NCI-H526 (cell line): ENCODE measurements at places on chromosomes 2 and 18.

GRCh38 chr2:237219826-237220225 lies 134.1 kb downstream of the COPS8 start:
- no peak for DNase-seq

DNA sequence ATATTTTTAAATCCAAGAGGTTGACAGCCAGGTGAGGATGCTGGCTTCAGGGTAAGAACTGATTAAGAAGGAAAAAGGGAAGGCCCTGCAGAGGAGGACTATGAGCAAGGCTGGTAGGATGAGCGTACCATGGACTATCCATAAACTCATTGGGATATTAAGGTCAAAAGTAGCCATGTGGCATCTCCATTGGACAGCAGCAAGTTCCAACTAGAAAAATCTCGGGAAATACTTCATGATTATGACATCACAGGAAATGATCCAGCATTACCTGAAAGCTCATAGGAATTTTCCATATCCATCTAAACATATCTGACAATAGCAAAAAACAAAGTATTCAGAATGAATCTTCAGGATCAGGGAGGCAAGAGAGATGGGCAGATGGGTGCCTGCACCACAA lies 34.2 kb downstream of the TGFA start:
- DNase-seq = no peak

- no peak for DNase-seq
These were observed 7.2 kb downstream of the ARHGAP25 start for GRCh38 chr2:68741805-68742306.

DNA sequence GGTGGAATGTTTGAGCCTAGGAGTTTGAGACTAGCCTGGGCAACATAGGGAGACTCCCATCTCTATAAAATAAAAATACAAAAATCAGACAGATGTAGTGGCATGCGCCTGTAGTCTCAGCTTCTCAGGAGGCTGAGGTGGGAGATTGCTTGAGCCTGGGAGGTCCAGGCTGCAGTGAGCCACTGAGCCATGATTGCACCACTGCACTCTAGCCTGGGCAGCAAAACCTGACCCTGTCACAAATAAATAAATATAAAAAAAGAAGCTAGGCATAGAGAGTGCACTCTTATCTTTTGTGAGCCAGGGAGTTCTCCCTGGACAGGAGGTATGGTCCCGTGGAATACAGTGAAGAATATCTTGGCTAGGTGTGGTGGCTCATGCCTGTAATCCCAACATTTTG lies 11.0 kb upstream of the KYNU start:
- DNase-seq = no peak

DNA sequence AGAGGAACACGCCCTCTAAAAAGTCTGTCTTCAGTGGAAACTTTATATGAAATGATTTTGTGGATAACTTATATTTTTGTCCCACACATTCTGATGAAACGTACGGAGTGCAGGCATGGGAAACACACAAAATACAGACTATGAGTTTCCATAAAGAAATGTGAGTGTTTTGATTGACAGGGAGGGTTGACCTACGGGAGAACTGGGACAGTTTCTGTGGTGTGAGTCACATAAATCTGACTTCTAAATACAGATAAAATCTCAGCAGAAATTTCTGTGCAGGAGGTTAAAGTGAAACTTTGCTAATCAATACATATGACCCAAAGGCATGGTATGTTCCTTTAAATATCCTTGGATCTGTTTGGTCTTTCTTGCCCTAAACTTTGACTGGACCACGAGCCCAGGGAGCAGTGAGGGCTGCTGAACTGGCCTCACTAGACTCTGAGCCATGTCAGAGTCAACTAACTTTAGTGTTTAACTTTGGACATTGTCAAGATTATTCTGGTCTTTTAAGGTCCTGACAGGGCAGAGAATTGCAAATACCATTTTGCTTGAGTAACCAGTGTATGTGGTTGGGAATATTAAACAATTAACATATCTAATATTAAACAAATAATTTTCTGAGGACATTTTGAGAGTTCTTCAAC lies 206.9 kb upstream of the LYPD1 start:
- no peak for DNase-seq
